Activated CD4-positive, alpha-beta T cell treated with anti-CD3 and anti-CD28 coated beads for 1 hour (primary cell): ENCODE measurements at places on chromosomes 16 and 17.

GRCh38 chr17:82343560-82343959, 10.0 kb upstream of the SECTM1 start:
- DNase-seq: no peak

GRCh38 chr16:17027488-17028129, 443.2 kb downstream of the XYLT1 start:
- no peak for DNase-seq

GRCh38 chr17:7079581-7080455, at the start of gene CLEC10A:
Gene CLEC10A (minus strand): TSS chr17:7080251. CDS start chr17:7078812, 1,439 bp downstream.
- DNase-seq: no peak

GRCh38 chr16:54060599-54061421, 225.8 kb downstream of the IRX3 start:
- no peak for DNase-seq

DNA sequence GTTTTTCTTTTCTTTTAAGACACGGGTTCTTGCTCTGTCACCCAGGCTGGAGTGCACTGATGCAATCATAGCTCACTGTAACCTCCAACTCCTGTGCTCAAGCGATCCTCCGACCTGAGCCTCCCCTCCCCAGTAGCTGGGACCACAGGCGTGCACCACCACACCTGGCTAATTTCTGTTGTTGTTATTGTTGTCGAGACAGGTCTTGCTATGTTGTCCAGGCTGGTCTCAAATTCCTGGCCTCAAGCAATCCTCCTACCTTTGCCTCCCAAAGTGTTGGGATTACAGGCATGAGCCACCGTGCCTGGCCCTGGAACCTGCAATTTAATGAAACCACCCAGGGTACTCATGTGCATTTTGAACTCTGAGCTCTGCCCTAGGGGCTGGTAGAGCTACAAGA, 24.1 kb downstream of the JUP start:
- DNase-seq: no peak

DNA sequence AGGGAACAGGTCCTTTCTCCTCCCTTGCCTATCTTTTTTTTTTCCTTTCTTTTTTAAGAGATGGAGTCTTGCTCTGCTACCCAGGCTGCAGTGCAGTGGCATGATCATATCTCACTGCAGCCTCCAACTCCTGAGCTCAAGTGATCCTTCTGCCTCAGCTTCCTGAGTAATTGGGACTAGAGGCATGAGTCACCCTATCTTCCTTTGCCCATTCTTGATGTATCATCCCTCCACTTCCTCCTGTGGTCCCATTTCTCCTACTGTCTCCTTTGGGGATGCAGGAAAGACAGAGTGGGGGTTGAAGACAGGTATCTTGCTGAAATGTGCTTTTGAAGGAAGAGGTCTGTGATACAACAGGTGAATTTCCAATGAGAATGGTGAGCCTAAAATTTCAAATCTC, 5.5 kb downstream of the MYO19 start:
- DNase-seq: no peak

GRCh38 chr17:68248891-68249290, 1.0 kb downstream of the AMZ2 start:
- no peak for DNase-seq

DNA sequence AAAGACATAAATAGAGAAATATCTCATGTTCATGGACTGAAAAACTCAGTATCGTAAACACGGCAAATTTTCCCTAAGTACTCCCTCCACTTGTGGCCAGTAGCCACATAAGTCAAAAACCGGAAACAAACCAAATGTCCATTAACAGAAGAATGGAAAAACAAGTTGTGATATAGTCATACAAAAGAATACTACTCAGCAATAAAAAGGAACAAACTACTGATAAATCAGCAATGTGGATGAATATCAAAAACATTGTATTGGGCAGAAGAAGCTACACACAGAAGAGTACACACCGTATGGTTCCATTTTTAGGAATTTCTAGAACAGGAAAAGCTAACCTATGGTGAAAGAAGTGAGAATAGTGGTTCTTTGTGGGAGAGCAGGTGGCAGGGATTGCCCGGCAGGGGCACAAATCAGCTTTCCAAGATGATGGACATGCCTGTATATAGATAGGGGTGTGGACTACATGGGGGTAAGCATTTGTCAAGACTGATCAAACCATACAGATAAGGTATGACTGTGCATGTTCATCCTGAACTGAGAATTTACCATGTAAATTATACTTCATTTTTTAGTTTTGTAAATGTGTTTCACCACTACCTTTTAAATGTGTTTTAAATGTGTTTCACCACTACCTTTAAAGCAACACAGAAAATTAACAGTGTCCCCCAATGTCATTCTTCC, 172.8 kb upstream of the CDH5 start:
- no peak for DNase-seq

DNA sequence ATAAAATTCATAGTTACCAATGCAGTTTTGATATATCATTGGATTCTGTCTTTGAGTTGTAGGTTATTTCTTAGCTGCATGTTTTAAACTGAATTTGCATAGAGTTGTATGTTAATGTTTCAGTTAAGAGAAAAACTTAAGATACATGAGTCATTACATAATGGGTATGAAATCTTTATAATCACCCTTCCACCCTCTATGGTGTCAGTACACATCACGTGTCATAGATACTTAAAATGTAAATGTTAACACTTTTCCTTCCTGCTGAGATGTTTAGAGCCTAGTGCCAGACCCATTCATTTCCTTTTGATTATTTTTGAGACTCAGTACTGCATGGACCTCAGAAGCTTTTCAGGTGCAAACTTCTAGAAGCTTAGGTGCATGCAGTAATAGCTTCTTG, 20.5 kb downstream of the ZNF207 start:
- DNase-seq: no peak

GRCh38 chr17:79303641-79304205, 229.1 kb downstream of the ENGASE start:
- no peak for DNase-seq

DNA sequence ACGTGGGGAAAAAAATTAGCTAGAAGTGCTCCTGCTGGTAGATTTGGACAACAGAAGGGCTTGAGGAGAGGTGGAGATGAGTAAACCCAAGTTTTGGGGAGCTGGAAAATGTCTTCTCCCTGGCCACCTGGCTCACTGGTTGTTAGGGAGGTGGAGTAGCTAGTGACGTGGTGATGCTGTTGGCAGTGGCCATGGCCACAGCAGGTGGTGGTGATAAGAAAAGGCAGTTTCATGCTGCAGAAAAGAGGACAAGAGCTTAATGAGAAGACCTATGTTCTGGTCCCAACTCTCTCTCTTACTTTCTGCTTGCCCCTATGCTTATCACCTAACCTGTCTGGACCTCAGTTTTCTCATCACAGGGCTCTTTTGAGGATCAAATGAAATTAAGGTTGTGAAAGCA, 223.5 kb upstream of the N4BP1 start:
- no peak for DNase-seq

GRCh38 chr17:36937959-36938565, 787 bp downstream of the LHX1 start:
- no peak for DNase-seq

- DNase-seq: no peak
These were observed 15.2 kb upstream of the METRNL start for GRCh38 chr17:83064021-83064731.

DNA sequence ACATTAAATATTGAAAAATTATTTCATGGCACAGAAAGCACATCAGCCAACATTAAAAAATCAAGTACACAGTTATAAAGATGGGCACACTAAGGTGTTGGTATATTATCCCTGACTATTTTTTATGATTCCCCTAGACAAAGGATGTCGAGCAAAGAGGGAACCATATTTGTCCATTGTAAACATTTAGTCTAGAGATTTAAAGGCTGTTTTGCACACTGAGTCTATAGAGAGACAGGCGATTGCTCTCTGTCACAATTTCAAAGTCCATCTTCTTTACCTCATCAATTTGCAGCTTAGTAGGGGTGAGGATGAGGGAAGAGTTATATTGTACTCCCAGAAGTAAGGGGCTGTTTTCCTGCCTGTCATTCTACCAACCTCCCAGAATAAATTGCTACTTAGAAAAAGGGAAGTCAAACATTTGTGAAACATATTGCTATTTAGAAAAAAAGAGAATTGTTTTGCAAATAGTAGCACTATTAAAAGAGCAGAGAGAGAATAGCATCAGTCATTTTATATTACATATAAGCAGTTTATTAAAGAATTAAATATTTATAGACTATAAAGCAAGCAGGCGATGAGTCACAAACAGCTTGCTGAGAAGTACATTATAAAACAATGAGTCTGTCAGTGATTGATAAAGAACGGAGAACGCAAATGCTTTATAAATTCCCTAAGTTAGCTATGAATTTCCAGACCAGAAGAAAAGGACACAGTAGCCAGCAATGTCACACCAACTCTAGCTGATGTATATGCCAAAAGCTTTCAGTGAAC, 270.6 kb upstream of the PMFBP1 start:
- no peak for DNase-seq

- DNase-seq: no peak
These were observed 47.2 kb downstream of the SRL start for GRCh38 chr16:4194661-4195060.

DNA sequence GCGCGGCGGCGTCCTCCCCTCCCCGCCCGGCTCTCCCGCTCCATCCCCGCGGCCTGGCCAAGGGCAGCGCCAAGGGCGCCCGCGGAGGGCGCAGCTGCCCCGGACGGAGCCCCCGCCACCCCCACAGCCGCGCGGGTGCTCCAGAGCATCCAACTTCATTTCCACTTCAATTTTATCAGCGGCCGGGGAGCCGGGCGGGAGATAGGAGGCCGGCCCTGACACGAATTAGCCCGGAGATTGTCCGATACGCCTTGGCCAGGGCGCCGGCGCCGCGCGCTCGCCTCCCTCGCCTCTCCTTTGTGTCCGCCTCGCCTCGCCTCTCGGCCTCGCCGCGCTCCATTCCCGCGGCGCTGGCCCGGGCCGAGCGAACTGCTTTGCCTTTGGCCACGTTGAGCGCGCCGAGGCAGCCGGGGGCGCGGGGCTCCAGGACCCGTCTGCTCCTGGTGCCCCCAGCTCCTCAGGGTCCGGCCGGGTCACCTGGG, 129.1 kb upstream of the LHX1 start:
- no peak for DNase-seq

DNA sequence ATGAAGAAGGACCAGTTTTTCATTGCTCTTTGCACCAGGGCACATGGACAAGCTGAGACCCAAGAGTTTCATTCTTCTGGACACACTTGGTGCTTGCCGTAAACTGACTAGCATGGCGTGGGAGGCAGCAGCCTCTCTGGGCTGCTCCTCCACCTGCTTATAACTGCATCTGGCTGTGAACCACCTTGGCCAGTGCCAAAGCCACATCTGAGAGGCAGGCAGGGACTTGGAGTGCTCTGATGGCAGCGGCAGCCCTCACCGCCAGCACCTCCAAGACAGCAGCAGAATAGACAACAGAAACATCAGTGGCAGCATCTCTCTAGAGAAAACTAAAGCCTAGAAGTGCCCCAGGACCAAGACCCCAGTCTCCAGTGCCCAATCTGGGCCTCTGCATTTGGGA, 4.7 kb downstream of the KRT37 start:
- DNase-seq: no peak

DNA sequence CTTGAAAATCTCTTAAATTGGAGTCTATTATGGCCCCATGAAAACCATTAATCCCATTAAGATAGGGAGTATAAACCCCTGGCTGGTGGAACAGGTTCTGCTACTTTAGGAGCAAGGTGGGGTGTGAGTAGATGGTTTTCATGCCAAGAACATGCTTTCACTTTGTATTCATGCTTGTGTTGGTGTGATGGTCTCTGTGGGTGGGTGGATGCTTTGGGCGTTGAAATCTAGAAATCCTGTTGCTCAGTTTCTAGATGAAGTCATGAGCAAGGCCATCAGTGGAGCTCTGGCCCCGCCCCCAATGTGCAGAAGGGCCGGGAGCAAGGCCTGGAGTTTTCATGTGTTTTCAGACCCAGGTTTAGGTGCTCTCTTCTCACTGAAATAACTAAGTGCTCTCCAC, 20.1 kb downstream of the PLD6 start:
- no peak for DNase-seq

DNA sequence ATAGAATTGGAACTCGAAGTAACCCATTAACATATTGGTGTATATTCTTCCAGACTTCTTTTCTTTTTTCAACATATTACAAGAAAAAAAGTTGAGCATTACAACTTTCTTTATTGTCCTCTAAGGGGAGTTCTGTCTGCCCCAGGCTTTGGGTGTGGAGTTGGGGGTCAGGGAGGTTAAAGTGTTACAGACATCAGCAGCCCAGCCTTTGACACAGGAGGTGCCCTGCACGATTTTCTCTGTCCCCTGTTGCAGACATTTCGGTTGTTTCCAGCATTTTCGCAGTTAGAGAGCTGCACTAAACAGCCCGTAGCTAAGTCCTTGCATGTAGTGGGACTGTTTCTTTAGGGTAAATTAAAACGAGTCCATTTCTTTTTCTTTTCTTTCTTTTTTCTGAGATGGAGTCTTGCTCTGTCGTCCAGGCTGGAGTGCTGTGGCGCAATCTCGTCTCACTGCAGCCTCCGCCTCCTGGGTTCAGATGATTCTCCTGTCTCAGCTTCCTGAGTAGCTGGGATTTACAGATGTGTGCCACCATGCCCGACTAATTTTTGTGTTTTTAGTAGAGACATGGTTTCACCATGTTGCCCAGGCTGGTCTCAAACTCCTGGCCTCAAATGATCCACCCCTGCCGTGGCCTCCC, 13.4 kb upstream of the ADCY7 start:
- DNase-seq: no peak

DNA sequence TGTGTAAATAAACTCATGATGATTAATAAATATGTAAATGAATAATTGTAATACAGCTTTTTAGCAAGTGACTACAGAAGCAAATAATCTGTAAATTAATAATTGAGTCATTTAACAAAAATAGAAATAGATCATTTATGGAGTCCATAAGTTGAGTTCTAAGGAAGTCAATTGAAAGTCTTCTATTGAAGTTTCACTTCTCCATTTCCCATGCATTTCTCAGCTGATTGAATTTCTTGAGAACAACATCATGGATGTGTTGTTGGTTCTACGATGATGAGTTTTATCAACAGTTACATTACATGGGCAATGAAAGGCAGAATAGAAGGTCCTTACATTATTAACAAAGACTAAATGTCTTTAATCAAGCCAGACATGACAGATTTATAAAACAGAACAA, 290.4 kb downstream of the MAP2K6 start:
- DNase-seq: no peak
